ENCODE measurements at places on chromosomes 3 and 15.
A peak's percentile ranks its signal among the peaks of the same experiment; 100 is the strongest.

GRCh38 chr3:105906836-105907235 is 38.0 kb upstream of the CBLB start:
- no peak for DNase-seq

DNA sequence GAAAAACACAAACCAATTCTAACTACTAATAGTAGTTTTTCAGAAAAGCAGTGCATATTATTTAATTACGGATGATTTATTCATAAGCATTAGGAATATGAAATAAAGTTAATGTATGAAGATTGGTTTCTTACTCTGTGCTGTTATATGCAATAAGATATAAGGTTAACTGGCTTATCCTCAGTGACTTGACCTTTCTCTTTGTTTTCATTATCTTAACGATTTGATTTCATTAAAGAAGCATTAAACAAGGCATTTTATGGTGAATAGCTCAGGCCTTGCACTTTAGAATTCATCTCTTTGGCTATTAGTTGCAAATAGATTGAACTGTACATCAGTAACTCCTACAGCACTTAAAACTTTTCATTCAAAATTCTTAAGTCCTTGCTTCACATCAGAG is 28.9 kb downstream of the RAP2B start:
- DNase-seq, result no peak

DNA sequence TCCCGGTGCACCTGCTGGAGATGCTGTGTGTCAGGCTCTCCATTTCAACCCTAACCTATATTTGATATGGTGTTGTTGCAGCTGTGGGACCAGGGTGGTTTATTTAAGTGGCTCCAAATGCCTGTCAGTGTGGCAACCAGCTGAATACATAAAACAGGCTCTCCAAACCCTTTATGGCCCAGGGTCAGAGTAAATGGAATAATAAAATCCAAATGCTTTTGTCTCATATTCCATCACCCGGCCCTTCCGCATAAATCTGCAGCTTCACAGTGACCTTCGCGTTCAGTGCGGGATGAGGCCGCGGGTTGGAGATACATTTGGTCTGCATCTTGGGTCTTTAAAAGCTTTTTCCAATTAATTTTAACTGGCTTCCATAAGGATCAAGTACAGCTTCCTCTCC is 382.1 kb upstream of the NR2F2 start:
- DNase-seq, result no peak

GRCh38 chr3:112587336-112587735 is 25.5 kb downstream of the SLC35A5 start:
- no peak for DNase-seq

DNA sequence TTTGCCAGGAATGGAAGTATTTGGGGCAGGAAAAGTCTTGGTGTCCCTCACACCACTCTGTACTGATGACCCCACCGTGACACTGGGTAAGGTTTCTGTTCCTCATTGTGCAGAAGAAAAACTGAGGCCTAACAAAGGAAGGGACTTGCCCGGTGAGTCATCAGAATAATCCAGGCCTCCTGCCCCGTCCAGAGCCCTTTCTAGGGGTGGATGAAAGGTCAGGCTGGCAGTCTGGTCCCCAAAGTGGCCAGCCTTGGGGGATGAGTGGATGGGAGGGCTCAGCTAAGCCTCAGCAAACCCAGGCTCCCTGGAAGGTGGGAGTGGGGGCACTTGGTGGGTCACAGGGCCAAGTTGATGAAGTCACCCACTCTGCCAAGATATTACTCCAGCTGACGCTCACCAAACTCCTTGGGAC is 2.3 kb upstream of the DNAH1 start:
- DNase-seq, result no peak

- DNase-seq, result no peak
Measured at GRCh38 chr15:66452420-66452819, 45.1 kb downstream of the SNAPC5 start.

DNA sequence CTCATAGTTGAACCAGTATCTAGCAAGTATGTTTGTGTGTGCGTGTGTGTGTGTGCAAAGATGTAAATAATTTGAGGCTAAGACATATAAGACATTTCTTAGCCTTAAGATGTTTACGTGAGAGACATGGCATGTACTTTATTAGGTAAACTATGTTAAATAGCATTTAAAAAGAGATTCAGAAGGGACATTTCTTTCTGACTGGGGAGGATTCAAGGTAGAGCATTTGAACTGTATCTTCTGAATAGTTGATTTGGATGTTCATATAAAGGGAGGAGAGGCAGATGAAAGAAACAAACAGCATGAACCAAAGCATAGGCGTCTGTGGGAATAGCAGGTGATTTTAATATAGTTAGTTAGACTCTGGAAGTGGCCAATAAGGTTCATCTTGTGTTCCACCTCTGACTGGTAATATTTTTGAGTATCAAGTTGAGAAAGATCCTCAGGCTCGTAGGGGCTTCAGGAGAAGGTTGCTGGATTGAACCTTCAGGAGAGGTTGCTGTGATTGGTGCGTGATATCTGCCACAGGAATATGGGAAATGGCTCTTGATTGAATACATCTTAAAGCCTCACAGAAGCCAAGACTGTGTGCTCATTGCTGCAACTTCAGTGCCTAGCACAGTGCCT is 12.6 kb downstream of the NFKBIZ start:
- no peak for DNase-seq

DNA sequence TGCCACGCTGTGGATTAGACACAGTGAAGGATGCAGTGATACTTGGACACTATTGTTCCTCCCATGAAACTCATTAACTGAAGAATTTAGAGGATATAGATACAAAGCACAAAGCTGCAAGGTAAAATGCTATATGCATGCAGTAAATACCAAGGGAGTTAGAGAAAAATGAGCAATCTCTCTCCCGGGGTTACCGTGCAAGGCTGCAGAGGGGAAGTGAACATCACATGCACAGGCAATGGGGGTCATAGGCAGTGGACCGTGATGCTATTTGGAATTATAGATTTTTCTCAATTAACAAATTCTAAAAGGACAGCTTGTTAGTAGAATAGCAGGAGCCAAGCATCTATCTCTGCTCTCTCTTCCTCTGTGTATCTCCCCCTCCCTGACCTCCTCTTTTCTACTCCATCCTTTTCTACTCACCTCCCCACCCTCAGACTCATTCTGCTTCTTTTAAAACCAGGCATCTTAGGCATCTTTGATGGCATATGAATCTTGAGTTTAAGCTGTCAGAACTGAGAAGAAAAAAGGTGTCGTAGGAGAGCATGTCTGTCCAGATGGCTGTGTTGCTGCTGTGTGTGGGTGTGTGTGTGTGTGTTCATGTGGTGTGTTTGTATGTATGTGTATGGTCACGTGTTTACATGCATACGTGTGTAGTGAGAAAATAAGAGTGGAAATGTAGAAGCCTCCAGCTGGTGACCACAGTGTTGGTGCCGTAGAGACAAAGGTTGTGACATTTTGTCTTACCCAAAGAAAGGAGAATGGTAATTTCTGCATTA is 339.0 kb downstream of the EPHB1 start:
- DNase-seq, result no peak

GRCh38 chr3:70882104-70882503 is 569.7 kb upstream of the MDFIC2 start:
- no peak for DNase-seq

DNA sequence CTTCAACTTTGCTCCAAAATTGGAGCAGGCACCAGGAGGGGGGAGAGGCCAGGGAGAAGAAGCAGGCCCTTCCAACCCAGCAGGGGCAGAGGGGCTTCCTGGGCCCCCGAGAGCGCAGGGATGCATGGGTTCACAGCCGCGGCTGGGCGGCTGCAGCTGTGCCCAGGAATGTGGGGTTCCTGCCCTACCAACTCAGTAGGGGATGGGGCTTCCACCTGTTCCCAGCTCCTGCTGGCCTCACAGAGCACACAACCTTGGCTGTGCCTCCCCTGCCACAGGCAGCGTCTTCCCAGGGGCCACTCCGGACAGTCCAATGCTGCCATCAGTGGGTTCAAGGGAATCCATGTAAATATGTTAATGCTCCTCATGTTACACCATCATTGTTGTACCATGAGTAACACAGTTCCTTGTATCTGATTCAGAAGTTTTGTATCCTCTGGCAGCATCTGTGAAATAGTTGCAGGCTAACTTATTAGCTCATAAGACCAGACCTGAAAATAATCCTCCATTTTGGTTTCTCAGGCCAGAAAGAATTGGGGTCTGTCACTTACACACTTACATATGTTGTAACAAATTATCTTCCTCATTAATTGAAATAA is 12.1 kb upstream of the SIAH2 start:
- DNase-seq, result no peak

- no peak for DNase-seq
Measured at GRCh38 chr3:114626751-114627150, 332.9 kb downstream of the TIGIT start.

GRCh38 chr3:141796081-141796888 is 33.1 kb downstream of the GRK7 start:
- DNase-seq, result peak; percentile 75

DNA sequence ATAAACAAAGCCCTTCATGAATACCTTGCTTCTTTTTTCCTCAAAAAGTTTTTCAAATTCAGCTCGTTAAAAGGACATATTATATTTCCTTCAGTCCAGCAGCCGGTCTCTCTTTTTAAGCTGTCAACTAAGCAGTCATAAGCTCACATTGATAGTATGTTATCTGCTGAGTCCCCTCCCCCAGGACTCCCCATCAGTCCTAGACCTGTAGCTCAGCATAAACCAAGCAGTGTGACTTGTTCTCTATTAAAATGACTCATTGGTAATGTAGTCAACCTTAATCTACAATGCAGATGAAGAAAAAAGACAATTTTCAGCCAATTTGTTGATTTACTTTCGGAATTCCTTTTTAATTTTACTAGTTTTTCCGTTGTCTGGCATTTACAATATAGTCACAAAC is 483.8 kb downstream of the MECOM start:
- DNase-seq, result no peak

DNA sequence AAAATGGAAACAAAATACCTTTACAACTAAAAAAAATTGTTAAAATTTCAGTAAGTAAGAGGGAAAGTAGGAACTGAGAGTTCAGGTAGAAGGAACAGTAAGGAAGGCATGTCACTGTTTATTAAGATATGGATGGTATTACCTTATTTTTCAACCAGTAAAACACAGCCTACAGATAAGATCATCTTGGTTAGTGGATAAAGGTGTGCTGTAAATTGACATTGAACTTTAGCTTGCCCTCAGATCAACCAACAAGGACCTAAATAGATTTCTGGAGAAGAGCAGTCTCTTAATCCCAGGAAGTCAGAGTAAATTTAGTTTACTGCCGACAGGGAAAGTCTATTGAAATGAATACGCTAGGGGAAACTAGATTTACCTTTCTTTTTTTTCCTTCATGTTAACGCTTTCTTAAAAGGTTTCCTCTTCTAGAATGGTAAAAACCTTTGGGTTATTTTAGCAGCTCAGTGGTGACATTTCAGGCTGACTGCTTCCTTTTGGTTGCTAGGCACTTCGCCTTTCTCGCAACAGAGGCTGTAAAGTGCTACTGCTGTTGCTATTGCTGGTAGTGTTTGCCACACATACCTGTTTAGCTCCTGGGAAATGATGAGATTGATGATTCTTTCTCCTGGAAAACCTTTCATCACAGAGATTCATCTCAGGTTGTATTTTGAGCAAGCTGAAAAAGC is 12.9 kb downstream of the DZIP3 start:
- DNase-seq, result no peak

DNA sequence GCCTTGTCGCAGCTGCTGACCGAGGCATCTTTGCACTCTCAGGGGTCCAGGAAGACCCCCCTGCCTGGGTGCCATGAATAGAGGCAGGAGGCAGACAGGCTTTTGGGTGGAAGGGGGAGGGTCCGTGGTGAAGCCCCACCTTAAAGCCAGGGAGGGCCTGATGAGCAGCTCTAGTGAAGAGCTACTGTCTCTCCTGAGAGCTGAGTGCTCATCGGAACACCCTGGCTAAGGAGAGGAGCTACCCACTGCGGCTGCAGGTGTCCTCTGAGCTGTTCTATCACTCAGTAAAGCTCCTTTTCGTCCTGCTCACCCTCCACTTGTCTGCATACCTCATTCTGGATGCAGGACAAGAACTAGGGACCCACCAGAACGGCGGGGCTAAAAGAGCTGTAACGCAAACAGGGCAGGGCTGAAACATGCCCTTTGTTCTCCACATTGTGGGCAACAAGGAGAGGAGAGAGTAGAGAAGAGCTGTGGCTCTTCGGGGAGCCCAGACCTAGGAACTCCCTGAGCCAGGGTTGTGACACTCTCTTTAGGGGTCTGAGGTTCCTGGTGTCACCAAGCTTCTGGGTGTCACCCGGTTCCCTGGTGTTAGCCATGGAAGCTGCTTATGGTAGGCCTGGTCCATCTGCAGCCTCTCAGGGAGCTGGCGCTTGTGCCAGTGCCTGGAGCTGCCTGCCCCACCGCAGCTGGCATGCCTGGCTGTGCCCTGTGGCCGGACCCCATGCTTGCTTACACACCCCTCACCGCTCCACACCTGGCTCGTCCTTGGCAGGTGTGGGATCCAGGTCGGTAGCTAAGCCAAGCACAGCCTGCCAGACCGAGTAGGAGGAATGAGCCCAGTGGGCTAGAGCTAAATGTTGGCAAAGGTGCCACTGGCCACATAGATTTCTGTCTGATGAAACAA is 26.2 kb upstream of the TFG start:
- DNase-seq, result no peak
